ENCODE measurements at places on chromosomes 6 and 20.

DNA sequence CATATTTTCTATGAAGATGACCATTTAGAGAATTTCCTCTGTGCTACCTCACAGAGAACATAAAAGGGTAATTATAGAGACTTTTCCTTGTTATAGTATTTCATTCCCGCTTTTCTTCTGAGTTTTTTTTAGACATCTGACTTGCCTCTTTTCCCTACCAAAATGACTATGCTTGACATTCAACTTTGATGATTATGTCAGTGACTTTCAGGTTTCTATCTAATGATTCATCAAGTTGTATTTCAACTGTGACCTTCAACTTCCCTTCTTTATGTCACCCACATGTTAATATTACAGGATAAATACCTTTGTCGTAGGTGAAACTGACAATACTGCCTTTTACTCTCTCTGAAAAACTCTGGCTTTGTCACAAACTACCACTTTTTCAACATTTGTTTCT, 95.3 kb downstream of the MLIP start:
- no peak for DNase-seq

DNA sequence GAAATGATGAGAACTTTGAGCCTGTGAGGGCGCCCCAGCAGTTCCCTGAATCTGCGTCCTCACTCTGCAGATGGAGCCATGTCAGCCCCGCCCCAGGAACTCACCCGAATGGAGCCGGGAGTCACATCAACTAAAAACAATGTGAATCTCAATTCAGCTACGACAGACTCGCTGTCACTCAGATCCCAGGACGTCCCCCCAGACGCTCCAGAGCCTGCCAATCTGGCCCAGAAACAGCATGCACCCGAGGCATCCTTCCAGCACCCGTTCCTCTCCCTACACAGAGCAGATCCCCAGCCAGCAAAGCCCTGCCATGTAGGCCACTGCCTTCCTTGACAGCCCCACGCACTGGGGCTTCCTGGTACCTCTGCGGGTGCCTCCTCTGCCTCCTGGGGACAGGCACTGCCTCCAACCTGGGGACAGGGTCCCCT, 248.0 kb downstream of the TTLL2 start:
- DNase-seq = no peak

GRCh38 chr20:19252451-19253120, 40.1 kb downstream of the SLC24A3 start:
- no peak for DNase-seq

DNA sequence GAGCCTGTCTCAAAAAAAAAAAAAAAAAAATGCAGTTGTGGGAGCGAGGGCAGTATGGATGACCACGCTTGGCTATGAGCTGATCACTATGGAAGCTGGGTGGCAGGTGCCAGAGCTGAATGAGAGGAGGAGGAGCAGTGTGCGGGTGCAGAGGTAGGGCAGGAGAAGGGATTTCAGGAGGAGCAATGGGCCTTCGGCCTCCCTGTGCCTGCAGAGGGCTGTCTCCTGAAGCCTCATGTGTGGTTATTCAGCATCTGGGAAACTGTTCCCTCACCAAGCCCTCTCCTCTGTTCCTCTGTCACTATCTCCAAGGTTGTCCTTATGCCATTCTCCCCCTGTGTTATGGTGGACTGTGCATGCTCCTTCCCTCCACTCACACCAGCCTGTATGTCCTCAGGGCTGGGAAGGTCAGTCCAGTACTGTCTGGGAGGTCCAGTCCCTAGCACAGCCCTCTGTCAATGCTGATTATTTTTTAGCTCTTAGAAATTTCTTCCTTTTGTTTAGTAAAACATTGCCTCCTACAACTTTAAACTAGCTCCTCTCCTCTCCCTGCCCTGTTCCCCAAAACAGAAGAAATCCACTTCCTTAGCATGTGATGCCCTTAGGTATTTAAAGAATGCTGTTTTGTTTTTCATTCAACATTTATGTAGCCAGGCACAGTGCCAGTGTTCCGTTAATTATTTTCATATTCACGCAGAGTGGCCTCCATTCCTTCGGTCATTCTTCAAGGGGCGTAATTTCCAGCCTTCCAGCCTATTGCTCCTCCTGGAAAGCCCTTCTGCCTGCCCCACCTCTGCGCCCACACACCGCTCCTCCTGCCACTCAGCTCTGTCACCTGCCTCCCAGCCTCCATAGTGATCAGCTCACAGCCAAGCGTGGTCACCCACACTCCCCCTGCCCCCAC, 48.9 kb downstream of the CNBD2 start:
- no peak for DNase-seq

DNA sequence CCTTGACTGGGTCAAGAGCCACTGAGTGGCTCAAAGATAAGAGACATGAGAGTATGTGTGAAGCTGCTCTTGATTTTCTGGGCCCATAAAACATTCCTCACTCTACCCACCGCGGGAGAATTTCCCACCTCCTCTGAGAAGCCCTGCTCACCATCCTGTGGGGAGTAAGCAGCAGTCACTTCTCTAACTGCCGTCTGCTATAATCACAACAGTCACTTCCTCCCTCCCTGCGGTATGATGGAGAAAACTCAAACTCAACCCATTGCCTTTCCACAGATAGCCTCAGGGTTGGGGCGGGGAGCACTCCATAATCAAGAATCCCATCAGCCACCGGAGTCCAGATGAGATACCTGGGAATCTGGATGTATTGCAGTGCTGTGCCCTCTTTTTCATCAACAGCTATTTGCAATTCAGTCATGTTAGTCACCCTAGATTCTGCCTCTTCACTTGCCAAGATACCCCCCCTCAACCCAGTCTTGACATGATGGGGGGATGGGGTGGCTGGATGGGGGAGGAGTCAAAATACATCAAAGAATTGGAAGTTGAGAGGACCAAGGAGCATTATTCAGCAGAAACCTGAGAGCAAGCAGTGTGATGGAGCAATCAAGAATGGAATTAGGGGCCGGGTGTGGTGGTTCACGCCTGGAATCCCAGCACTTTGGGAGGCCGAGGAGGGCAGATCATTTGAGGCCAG, 5.1 kb downstream of the MOCS1 start:
- DNase-seq = no peak

GRCh38 chr6:86871681-86872080, 65.6 kb upstream of the HTR1E start:
- DNase-seq = no peak

GRCh38 chr6:52994839-52995088, 320 bp downstream of the GSTA4 start:
- peak; percentile 77 for DNase-seq

DNA sequence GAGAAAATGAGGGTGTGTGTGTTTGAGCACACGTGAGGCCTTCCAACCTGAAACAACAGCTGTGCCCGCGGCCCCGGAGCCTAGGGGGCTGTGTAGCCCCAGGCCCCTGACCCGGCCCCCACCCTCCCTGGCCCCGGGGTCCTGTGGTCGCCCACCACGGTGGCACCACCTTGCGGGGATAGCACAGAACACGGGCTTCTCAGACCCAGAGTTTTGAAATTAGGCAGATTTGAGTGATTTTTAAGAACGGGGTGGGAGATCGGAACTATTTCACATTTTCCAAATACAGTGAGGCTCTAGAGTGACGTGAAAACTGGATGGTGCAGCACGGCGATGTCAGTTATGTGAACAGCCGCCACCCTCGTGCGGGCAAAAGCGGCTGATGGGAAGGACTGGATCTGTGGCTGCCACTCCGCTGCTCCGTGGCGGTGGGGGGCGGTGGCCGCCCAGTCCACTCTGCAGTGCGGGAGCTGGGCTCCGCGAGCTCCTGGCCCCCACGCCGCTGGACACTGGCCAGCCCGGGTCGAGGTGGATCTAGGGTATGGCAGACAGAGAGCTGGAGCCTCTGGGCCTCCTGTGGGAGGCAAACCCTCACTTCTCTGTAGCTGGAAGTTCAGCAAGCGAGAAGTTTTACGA, 17.3 kb upstream of the BHLHE23 start:
- no peak for DNase-seq

- no peak for DNase-seq
These were observed 189.2 kb upstream of the RAB32 start for GRCh38 chr6:146354451-146354850.

- DNase-seq = no peak
These were observed 969.7 kb downstream of the KIF16B start for GRCh38 chr20:15603506-15603905.

- DNase-seq = no peak
These were observed 23.3 kb upstream of the OSTM1 start for GRCh38 chr6:108097882-108098281.

DNA sequence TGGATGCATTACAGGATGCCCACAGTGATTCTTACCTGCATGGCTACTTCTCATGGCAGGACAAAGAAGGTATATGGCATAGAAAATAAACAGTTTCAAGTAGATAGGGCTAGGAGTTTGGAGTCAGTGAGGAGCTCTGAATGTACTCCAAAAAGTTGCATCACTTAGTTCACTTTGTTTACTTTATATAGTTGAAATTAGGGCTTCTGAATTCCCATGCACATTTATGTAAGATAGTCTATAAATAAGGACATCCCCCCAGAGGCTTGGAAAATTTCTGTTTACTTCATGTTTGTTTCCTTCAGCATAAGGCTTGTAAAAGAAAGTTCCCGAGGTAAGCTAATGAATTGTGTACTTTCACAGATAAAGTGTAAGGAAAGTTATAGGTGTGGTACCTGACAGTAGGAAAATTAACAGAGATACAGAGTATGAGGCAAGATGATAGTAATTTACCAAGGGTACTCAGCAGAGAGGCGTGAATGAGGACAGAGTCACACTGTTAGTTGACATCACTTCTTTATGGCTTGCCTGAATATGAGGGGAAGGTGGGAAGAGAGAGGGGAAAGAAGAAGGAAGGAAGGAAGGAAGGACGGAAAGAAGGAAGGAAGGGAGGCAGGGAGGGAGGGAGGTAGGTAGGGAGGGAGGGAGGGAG, 51.1 kb downstream of the ADTRP start:
- DNase-seq = no peak

DNA sequence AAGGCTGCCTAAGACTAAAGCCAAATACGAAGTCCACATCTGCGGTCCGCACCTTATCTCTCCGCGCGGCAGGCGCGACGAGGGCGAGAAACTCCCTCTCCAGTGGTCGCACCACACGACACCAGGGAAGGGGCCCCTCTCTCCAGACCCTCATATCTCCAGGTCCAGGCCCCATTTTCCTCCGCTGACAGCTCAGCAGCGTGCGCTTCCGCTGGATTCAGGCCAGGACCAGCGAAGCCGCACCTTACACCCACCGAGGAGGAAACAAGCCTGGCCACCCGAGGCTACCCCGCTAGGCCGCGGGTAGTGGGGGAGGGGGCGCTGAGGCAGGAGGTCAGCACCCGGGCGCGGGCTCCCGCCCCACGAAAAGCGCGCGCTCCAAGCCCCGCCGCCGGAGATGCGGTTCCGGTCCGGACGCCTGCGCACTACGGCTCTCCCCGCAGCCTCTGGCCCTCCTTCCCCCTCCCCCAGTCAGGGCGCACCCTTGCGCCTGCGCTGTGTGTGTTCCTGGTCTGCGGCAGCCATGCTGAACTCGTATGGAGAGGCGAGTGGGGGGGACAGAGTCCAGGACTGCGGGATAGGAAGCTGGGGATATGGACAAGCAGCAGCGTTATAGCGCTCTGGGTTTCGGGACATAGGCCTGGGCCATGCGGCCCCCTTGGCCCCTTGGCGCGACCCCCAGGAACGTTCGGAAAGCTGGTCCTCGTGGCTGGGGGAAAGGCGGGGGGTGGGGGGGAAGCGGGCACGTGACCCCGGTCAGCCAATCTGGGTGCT, at the start of gene BRD2:
Gene BRD2, plus strand, starts transcription at position 502 of the 774 bp plus-strand sequence. CDS start 4,305 bp downstream, outside the sequence.
- DNase-seq = peak; percentile 95

- DNase-seq = no peak
These were observed 71.3 kb downstream of the TULP4 start for GRCh38 chr6:158383542-158383941.

All from NCI-H748 treated with DMSO at 0.1 percent for 48 hours (cell line).